Esophagus muscularis mucosa (tissue), 4 donors: ENCODE measurements at places on chromosomes 13 and 19. TPM values are rescaled to one million over a fixed set of nuclear protein-coding genes. Genes with fewer than 3 reads are reported as not detected.

GRCh38 chr13:51397262-51397941, 55.4 kb downstream of the INTS6 start:
- H3K4me1 ChIP-seq: peaks cover 24% of the 10 kb centered on the region
- H3K27ac ChIP-seq: peak overlapping the region; percentile 40
- no peak for DNase-seq
- H3K27me3 ChIP-seq: no peaks in the 10 kb centered on the region

- no peak overlapping the region for H3K27ac ChIP-seq
- DNase-seq: no peak
- H3K27me3 ChIP-seq: no peaks in the 10 kb centered on the region
- no peaks in the 10 kb centered on the region for H3K4me1 ChIP-seq
- H3K4me3 ChIP-seq: no peak overlapping the region
- H3K36me3 ChIP-seq: no peaks in the 10 kb centered on the region
Observed at GRCh38 chr13:43242040-43242439, 218.7 kb downstream of the DNAJC15 start.

DNA sequence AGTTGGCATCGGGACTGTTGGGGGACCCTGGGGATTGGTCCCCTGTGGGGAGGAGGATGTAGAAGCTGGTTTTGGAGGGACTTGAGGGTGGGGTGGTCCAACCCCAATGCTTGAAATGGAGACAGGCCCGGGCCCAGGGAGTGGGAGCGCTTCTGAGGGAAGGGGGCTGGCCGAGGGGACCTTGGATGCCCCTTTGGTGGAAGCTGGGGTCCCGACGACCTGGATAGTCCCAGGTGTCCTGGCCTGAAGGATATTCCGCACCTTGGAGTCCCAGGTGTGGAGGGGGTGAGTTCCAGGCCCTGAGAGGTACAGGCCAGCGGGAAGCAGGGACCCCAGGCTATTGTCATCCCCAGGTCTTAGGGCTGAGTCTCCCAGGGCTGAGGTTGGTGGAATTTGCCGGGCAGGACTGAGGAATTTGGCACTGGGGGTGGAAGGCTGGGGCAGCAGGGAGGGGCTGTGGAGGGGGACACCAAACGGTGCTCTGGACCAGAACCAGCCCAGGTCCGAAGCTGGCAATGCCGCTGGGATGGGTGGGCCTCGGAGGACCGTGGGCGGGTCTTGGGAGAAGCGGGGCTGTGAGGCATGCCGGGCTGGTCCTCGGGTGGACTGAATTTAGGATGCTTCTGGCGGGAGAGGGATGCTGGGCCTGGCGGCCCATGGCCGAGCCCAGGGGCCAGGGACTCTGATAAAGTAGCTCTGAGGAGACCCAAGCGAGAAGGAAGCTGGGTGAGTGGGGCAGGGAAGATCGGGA, 1.8 kb downstream of the HDGFL2 start:
- H3K27ac ChIP-seq: peak overlapping the region; percentile 34
- DNase-seq: no peak
- peaks cover 30% of the 10 kb centered on the region for H3K4me1 ChIP-seq
- H3K27me3 ChIP-seq: no peaks in the 10 kb centered on the region

DNA sequence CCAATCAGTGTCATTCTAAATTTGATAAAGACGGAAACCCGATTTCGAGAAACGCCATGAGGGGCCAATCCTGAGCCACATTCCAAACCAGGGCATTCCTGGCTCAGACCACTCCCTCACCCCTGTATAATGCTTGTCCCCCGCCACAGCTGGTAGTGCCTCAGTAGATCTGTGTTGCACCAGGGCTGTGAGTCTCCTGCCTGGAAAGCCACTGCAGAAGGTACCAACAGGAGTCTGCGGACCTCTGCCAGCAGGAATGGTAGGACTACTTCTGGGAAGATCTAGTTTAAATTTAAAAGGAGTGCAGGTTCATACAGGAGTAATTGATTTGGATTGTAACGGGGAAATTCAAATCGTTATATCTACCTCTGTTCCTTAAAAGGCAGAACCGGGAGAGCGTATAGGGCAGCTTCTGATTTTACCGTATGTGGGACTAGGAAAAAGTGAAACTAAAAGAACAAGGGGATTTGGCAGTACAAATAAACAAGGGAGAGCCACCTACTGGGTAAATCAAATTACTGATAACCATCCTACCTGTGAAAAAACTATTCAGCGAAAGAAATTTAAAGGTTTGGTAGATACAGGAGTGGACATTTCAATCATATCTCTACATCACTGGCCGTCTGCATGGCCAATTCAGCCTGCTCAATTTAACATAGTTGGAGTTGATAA, 20.8 kb upstream of the ZNF266 start:
- H3K4me1 ChIP-seq: no peaks in the 10 kb centered on the region
- no peak overlapping the region for H3K4me3 ChIP-seq
- no peaks in the 10 kb centered on the region for H3K36me3 ChIP-seq
- H3K27ac ChIP-seq: no peak overlapping the region

DNA sequence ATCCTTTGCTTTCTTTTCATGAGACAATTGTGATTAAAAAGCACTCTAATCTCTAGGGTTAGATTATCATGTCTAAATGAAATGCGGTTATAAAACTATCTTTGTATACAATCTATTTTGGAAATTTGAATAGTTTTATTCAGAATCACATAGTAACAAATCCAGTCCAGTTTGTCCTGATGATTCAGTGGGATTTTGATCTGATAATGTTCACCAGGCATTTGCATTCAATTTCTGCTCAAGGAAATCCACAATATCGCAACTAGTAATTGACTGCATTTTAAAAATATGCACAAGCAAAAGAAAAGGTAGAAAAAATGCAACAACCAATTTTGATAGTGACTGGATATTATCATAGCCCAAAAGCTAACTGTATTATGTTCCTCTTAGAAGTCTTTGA, 63.8 kb downstream of the ITGBL1 start:
- no peaks in the 10 kb centered on the region for H3K27me3 ChIP-seq
- H3K27ac ChIP-seq: no peak overlapping the region
- H3K36me3 ChIP-seq: no peaks in the 10 kb centered on the region
- DNase-seq: no peak
- no peaks in the 10 kb centered on the region for H3K4me1 ChIP-seq
- no peak overlapping the region for H3K4me3 ChIP-seq

GRCh38 chr13:28496188-28496564, 1.2 kb upstream of the FLT1 start:
- H3K27ac ChIP-seq: peak overlapping the region; percentile 64
- H3K36me3 ChIP-seq: no peaks in the 10 kb centered on the region
- H3K4me3 ChIP-seq: no peak overlapping the region
- H3K4me1 ChIP-seq: peaks cover 25% of the 10 kb centered on the region
- H3K27me3 ChIP-seq: no peaks in the 10 kb centered on the region

DNA sequence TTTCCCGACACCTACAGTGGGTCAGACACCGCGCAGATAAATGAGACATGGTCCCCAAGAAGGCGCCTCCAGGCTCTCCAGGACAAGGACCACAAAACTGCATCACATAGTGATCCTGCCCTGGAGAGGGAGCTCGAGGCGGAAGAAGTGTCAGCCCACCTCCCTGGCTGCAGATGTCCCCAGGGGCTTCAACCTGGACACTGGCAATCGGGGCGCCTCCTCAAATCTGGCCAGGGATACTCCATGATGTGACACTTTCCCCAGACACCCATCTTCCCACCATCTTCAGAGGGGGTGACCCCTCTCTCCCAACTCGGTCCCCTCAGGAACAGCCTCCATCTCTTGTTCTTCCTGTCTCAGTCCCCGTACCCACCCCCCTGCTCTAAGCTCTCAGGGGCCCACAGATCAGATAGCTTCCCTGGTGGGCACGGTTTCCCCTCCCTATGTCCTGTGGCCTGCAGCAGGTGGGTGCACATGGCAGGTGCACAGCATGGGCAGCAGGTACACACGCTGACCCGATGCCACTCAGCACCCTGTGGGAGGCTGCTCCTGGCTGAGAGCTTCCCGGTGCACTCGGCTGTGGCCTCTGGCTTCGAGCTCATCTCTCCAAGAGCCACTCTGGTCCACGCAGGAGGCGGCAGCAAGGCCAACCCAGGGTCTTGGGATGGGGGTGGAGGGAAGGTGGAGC, 61.2 kb downstream of the PEPD start:
- no peaks in the 10 kb centered on the region for H3K27me3 ChIP-seq
- H3K27ac ChIP-seq: no peak overlapping the region
- no peak for DNase-seq
- peaks cover 49% of the 10 kb centered on the region for H3K36me3 ChIP-seq

The CBARP gene
- total RNA-seq: 1.0 TPM
